HT1080 (cell line): ENCODE measurements at places on chromosomes 13 and 19.
A peak's percentile ranks its signal among the peaks of the same experiment; 100 is the strongest.

GRCh38 chr13:34290661-34291060 is 472.7 kb downstream of the RFC3 start:
- no peak for DNase-seq

DNA sequence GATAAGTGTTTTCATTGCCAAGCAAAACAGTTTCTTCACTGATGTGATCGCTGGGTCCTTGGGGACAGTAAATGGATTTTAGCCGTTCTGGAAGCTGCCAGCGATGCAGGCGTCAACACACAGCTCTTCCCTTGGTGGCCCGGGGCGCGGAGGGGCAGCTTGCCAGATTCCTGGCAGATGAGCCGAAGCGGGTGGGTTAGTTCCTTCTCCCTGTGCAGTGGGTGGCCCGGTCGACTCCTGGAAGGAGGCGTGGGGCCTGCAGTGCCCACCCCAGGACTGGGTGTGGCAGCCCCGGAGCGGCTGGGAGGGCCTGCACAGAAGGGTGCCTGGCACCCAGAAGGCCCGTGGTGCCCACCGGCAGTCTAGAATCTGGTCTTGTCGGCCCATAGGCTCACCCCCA is 69.0 kb downstream of the KDM4B start:
- DNase-seq = no peak

DNA sequence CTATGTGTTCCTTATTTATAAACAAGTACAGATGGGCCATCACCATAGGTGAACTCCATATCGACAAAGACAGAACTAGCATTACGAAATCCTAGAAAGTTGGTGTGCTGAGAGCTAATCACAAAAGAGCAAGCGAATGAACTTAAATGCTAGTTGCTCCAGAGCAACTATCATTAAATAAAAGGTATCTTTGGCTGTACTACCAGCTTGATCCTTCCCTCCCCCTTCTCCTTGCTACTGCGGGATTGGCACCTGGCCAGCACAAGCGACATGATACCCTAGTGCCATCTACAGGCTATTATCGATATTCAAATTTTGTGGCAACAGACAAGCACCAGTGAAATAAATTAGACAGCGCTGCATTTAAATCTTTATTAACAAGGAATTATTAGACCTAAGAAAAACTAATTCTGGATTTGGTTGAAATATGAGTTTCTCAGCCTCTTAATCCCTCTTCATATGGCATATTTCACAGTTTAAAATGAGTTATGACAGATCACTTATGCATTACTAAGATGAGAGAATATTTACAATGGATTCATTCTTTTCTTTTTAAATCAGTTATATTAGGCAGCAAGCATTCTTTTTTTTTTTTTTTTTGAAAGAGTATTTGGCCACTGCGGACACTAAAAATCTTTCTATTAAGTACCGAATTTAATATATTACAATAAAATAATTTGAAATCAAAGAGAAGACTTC is 5.8 kb downstream of the PCDH9 start:
- peak; percentile 52 for DNase-seq

GRCh38 chr19:54421169-54421516 is 5.9 kb downstream of the TTYH1 start:
- no peak for DNase-seq

DNA sequence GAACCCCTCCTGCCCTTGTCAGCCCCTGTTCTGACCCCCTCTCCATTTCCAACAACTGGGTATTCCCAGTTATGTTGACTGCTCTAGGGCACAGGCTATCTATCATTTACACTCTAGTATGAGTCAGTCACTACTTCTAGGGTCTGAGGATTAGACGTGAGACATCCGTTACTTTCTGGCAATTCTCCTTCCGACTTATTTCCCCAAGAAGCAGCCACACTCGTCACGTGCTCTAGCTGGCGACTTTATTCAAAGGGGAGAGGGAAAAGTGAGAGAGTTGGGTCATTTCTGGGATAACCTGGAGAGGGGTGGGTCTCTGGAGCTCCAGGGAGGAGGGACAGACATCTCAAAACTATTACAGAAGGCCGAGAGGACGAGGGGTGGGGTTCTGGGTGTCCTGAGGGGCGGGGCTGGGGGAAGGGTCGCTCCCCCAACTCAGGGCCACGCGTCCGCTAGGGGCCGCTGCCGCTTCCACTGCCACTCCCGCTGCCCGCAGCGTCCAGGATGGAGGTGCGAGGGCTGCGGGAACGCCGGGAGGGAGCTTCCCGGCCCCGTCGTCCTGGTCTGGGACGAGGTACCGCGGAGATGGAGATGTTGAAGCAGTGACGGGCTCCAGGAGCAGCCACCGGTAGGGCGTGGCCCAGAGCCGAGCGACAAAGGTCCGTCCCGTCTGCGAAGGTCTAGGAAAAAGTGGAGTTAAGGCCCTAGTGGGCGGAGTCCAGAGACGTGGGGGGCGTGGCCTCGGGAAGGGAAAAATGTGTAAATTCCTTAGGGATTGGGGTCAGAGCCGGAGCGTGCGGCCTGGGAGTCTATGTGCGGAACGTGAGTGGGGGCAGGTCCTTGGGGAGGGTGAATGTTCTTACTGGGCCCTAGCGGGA is 8.9 kb downstream of the RTBDN start:
- no peak for DNase-seq

DNA sequence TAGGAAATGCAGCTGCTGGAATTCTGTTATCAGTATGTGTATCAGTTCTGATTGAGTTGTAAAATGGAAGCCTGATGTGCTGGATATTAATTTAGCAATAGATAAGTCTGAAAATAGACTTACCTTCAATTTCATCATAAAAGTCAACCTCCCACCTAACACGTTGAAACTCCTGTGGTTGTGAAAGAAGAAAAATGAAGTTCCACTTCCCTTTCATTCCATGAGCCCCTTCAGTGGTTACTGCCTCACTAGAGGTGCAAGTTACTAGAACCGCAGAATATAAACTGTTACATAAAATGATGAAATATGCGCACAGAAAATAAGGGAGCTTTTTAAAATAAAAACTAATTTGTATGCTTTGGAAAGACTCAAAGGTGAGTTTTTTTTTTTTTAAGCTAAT is 249.2 kb downstream of the SHISA2 start:
- DNase-seq = no peak

DNA sequence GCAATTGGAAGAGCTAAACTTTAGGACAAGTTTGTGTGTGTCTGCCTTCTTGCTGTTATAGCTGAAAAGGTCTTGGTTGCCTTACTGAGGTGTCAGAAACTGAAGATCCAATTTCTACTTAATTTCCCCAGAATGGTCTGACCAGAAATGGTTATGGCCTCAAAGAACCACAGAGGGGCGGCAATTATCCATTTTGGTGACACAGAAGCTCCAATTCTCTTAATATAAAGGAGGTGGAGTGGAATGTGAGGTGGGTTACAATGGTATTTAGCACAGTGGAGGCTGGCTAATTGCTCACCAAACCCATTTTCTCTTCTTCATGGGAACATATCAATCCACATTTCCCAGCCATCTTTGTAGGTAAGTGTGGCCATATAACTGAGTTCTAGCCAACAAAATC is 1157.2 kb downstream of the OLFM4 start:
- DNase-seq = peak; percentile 39

- DNase-seq = no peak
Measured at GRCh38 chr13:51761643-51762350, 42.2 kb downstream of the DHRS12 start.

GRCh38 chr13:21011378-21011777 is 50.0 kb downstream of the LATS2 start:
- no peak for DNase-seq

- DNase-seq = no peak
Measured at GRCh38 chr13:76663592-76664335, 222.4 kb downstream of the KCTD12 start.

GRCh38 chr19:8552810-8553209 is 24.4 kb downstream of the MYO1F start:
- DNase-seq = peak; percentile 55

DNA sequence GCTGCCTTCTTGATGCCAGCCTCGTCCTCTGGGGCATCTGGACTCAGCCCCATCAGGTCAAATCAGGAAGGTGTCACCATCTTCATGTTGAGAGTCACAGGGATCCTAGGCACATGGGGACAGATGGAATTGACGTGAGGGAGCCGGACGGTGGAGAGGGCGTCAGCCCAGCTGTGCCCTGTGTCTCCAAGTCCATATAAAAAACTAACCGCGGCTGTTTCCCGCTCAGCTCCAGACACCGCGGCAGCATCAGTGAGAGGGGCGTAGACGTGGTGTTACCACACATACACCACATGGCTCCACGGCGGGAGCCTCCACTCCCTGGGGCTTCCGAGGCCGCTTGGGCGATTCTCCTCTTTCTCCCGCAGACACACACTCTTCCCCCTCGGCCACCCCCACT is 5.6 kb upstream of the PRR36 start:
- no peak for DNase-seq

- DNase-seq = no peak
Measured at GRCh38 chr19:6887316-6887715, at the start of gene ADGRE1. Gene ADGRE1, plus strand, starts transcription at chr19:6887579. Its CDS starts 30 bp downstream, at chr19:6887609.

DNA sequence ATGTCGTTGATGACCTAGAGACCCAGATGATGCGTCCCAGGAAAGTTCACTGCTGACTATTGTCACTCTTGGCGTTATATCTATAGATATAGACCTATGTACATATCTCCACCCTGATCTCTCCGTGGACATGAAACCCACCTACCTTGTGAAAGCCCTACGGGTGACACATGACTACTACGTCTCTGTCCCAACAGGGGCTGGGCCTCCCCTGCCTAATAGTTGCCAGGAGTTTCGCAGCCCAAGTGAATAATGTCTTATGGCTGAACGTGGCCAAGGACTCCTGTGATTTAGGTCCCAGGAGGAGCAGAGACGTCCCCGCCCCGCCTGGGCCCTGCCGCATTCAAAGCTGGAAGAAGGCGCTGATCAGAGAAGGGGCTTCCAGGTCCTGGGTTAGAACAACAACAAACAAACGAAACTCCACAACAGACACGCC is 4.9 kb upstream of the POU4F1 start:
- DNase-seq = no peak

- peak; percentile 22 for DNase-seq
Measured at GRCh38 chr13:80871481-80871880, 530.6 kb upstream of the SPRY2 start.

- DNase-seq = no peak
Measured at GRCh38 chr19:38880882-38881609, 3.0 kb upstream of the RINL start.

GRCh38 chr19:39190768-39191167 is 6.0 kb upstream of the NCCRP1 start:
- no peak for DNase-seq

DNA sequence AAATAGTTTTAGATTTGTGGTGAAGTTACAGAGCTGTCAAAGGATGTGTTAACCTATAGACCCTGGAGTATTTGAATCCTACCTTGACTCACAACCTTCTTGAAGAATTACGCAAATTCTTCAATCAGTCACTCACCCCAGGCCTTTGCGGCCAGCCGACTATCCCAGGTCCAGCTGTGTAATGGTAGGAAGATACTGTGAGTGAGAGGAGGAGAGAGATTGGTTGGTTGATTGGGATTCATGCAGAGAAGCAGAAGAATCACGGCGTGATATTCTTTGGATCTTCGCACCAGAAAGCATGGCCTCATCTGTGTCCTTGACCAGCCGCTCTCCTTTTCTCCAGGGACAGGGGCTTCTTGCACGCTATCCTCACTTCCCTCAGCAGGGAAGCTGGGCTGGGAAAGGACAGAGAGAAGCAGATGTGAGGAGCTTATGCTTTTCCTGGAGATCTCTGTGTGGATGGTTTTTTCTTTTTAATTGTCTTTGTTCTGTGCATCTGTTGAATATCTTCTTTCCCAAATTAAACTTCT is 249.1 kb downstream of the GGACT start:
- no peak for DNase-seq

- no peak for DNase-seq
Measured at GRCh38 chr13:73107970-73108369, 49.2 kb downstream of the KLF5 start.

DNA sequence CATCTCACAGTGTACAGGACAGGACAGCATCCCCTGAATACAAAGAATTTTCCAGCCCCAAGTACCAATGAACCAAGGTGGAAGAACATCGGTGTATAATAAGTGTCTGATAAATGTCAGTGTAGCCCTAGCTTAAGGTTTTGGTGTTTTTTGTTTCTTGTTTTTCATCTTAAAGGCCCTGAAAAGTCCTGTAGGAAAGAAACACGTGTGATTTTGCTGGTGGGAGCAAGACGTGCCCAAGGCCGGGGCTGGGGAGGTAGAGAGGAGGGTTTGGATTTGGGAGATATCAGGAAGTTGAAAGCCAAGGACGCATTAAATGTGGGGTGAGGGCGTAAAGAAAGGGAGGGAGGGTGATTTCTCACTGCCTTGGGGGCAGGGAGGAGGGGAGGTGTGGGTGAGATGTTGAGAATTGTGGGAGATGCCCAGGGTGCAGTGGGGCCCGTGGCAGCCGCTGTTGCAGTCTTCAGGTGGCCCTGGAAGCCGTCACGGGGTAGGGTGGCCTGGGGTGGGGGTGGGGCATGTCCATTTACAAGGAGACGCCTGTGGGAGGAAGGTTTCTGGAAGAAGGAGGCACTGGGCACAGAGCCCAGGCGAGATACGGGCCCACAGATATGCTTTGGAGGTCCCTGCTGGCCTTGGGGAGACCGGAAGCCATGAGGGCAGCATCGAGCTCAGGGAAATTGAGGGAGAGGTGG is 6.7 kb downstream of the CAMSAP3 start:
- DNase-seq = no peak

DNA sequence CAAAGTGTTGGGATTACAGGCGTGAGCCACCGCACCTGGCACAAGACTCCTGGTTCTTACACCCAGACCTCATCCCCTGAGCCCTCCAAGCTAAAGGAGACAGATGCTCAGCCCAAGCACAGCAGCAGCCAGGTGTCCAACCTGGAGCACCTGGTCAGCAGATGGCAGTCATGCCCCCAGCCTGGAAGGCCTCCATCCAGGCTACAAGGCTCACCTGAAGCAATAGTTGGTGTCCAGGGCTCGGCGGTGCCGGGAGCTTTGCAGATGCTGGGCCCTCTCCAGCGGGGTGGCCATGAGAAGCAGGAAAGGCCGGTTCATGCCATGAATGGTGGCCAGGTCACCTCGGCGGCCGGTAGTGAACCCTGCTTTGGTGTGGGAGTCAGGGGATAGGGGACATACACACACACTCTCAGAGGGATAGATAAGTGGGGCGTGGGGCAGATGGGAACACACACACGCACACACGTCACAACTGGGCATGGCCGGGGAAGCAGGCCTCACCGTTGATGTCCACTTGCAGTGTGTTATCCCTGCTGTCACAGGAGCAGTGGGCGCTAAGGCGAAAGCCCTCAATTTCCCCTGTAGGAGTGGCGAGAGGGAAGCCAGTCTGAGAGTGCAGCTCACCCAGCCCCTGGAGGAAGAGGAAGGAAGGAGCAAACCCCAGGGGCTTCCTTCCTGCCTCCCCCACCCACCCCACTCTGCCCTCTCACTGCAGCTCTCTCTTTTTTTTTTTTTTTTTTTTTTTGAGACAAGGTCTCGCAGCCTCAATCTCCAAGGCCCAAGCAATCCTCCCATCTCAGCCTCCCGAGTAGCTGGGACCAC is 11.8 kb downstream of the TGFB1 start:
- no peak for DNase-seq

- DNase-seq = peak; percentile 84
Measured at GRCh38 chr19:55809381-55810058, 22.3 kb downstream of the NLRP11 start.

DNA sequence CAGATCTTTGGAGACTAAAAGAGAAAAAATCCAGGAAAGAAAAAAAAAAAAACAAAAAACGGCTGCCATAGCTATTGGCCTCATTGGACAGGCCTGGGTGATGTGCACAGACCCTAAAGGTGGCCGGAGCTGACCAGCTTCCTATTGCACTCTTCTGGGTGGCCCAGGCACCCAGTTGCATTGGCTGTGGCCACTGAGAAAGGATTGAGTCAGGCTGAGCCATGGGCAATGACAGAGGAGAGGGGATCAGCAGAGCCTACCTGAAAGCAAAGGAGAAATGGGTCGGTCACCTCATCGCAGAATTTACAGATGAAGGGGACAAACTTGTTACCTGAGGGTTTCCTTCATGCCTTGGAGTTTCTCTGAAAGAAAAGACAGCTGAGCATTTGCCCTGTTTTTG is 17.3 kb downstream of the HMGB1 start:
- no peak for DNase-seq
